Immature natural killer cell (primary cell): ENCODE measurements at places on chromosomes 3 and 15.
A peak's percentile ranks its signal among the peaks of the same experiment; 100 is the strongest.

- DNase-seq: no peak
These were observed 107.5 kb downstream of the SLC49A4 start for GRCh38 chr3:122902326-122902725.

- peak; percentile 39 for DNase-seq
These were observed 520.4 kb downstream of the FOXP1 start for GRCh38 chr3:71062952-71063772.

GRCh38 chr3:187709155-187709554 is 6.8 kb upstream of the RTP2 start:
- no peak for DNase-seq

GRCh38 chr3:195095035-195095703 is 175.8 kb downstream of the XXYLT1 start:
- DNase-seq: no peak

GRCh38 chr3:88485001-88485400 is 335.2 kb downstream of the C3orf38 start:
- no peak for DNase-seq

- no peak for DNase-seq
These were observed 30.8 kb downstream of the IFT57 start for GRCh38 chr3:108191394-108191793.

GRCh38 chr15:90451053-90451850 is 63.2 kb downstream of the IQGAP1 start:
- DNase-seq: no peak
